ENCODE measurements at places on chromosomes 13 and 19.

DNA sequence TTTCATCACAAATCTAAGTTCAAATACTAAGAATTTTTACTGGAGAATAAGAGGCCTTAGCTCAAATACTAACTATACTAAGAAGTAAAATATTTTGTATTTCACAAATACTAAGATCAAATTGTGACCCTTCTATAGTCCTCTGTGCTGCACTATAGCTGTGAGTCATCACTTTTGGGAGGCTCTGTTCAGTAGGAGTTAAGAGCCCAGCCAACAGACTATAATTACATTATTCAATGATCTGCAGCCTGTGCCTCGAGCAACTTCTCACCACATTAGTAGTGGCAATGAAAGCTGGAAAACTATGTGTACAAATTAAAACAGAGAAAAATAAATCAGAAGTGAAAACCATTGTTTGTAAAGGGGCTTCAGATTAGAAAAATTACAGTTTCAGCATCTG lies 147.3 kb upstream of the GPC6 start:
- DNase-seq: no peak

GRCh38 chr13:108960006-108960405 lies 330.6 kb downstream of the MYO16 start:
- no peak for DNase-seq

GRCh38 chr13:34857558-34858325 lies 84.3 kb upstream of the NBEA start:
- no peak for DNase-seq

DNA sequence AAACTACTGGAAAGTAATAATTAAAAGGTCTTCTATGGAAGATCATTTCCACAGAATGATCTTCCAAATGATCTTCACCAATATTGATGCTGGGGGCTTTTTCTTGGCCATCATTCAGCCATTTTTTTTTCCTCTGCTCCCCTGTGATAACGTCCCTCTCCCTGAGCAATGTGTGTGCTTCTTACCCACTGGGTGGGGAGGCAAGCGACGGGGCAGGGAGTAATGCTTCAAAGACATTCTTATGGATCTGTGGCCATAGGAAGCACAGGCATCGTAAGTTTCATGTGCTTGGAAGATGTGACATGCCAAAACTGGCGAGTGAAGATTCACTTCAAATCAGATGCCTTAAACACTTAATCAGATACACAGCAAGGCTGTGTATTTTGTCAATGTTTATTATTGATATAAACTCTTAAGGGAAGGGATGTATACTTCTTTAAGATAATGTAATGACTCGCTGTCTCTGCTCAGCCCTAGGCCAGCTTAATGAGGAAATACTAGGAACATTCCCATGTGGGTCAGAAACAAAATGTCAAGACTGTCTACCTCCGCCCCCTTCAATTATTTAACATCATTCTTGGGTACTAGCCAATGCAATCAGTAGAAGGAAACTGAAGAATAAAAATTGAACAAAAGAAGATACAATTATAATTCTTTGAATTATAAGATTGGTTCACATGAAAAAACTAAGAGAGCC lies 34.1 kb upstream of the SERPINE3 start:
- no peak for DNase-seq

- no peak for DNase-seq
Observed at GRCh38 chr19:28393574-28394336, 819.2 kb downstream of the UQCRFS1 start.

GRCh38 chr19:35143231-35143715 lies at the start of gene FXYD7:
Gene FXYD7 (plus strand): TSS chr19:35143255. CDS start chr19:35143334, 79 bp downstream.
- DNase-seq: no peak

DNA sequence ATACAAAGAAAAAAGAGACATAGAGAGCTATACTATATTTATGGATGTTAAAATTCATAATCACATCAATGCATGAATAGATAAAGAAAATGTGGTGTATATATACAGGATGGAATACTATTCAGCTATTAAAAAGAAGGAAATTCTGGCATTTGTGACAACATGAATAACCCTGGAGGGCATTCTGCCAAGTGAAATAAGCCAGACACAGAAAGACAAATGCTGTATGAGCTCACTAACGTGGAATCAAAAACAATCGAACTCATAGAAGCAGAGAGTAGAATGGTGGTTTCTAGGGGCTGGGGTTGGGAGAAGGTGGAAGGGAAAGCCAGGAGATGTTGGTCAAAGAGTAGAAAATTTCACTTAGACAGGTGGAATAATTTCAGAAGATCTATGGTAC lies 24.0 kb downstream of the UTP14C start:
- no peak for DNase-seq

GRCh38 chr19:3873151-3873550 lies 4.3 kb upstream of the ZFR2 start:
- DNase-seq: no peak

DNA sequence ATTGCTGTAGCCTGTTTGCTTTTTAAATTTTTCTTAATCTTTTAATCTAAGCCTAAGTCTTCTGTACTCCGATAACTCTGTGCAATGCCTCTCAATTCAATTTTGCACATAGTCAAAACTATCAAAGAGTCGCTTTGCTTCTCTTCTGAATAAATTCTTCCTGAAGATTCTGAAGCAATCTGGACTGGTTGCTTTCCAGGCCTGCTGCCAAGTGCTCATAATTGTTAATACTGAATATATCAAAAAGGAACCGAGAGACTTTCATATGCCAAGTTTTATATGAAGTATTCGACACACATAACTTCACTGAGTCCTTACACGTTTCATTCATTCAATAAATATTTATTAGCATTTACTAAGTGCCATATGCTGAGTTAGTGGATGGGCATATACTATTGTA lies 91.3 kb downstream of the EDNRB start:
- no peak for DNase-seq

DNA sequence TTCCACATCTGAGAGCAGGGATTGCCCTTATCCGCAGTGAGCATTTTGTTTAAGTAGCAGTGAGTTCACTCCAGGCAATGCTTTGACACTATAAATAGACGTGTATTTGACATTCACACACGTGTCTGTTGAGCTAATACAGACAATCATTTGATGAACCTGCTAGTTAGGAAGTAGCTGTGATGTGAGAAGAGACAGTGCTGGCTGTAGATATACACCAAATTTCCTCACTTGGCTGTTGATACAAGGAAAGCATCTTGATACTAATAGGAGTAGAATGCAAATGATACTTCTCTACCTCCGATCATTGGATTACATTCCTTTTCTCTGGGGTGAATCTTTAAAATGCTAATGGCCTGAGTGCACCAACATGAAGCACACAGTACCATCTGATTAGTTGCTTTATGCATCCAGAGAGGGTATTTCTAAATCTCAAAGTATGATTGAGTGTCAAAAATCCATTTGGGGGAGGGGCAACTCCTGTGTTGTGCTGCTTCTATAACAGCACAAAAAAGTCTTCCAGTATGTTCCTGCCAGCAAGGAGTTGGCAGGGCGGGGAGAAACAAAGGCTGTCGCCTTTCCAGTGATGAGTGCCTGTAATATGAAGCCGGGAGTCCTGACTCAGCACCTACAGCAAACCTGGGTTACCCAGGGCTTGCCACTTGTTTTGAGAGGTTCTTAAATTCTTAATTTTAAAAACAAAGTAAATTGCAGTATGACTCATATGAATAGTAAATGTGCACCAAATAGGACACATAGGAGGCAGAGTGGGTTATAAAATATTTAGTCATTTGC lies 7.0 kb downstream of the CUL4A start:
- DNase-seq: no peak

DNA sequence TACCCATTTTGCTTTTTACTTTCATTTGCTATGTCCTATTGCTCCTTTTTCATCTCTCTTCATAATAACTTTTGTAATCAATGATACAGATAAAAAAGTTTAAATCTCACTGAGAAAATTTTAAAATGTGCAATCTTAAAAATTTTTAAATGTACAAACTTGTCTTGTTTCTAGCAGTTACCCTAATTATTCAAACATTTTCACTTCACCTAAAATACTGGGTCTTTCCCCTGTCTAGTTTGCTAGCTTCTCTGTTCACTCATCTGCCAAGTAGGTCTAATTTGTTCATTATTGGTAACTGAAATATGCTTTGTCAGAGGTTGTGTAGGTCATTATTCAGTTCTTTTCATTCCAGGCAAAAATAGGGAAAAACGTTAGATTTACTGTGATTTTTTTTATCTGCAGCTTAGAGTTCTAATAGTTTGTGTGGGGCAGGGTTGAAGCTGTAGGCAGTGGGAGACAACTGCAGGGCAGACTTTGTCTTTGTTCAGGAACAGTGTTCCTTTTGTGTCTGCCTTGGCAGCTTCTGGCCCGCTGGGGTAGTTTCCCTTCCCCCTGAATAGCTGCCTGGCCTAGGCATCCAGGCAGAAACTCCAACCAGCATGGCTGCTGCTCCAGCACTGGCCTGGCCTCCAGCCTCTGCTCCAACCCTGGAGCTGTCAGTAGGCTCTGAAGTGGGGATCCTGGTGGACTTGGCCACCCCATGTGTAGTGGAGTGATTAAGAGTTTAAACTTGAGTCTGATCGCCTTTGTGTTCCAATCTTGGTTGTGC lies 48.5 kb downstream of the WDFY2 start:
- DNase-seq: no peak

- DNase-seq: no peak
Observed at GRCh38 chr13:50912851-50913250, 3.3 kb downstream of the RNASEH2B start.

DNA sequence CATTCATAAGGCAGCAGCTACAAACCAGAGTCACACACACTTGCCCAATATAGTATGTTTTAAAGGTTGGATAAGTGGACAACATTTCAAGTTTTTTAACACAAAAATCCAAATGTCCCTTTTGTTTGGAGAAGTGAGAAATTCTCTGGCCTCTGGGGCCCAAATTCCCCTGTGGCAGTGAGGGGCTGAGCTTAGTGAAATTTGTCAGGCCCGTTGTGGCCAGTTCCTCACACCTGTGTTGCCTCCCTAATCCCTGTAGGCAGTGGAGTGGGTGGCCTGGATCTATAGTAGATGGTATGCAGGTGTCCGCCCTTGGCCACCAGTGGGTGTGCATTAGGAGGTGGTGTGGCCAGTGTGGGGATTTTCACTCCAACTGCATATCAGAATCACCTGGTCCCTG lies 6.7 kb downstream of the WDR62 start:
- DNase-seq: no peak

GRCh38 chr13:111341886-111342285 lies 21.4 kb downstream of the TEX29 start:
- no peak for DNase-seq

DNA sequence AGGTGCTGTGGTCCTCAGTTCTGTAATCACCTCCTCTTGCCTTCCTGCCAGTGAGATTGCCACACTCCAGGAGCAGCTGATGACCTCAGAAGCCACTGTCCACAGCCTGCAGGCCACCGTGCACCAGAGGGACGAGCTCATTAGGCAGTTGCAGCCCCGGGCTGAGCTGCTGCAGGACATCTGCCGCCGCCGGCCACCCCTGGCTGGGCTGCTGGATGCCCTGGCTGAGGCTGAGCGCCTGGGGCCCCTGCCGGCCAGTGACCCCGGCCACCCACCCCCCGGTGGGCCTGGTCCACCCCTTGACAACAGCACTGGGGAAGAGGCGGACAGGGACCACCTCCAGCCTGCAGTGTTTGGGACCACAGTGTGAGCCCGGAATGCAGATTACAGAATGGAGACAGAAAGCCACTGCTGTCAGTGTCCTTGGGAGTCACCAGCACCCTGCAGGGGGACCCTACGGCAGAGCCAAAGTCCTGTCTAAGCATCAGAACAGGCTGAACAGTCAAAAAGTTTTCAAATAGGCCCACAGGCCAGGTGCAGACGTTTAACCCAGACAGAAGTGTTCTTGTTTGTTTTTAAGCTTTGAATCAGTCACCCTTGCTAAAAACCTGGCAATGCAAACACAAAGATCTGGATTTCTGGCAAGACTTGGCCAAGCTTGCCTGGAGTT lies 4.2 kb downstream of the VMAC start:
- DNase-seq: no peak

GRCh38 chr19:54469496-54469934 lies 3.6 kb downstream of the CDC42EP5 start:
- DNase-seq: no peak

GRCh38 chr19:12425888-12426274 lies 14.9 kb downstream of the ZNF443 start:
- DNase-seq: no peak

GRCh38 chr13:109677206-109677605 lies 109.2 kb downstream of the IRS2 start:
- DNase-seq: no peak

- DNase-seq: no peak
Observed at GRCh38 chr13:43316946-43317353, 293.6 kb downstream of the DNAJC15 start.

DNA sequence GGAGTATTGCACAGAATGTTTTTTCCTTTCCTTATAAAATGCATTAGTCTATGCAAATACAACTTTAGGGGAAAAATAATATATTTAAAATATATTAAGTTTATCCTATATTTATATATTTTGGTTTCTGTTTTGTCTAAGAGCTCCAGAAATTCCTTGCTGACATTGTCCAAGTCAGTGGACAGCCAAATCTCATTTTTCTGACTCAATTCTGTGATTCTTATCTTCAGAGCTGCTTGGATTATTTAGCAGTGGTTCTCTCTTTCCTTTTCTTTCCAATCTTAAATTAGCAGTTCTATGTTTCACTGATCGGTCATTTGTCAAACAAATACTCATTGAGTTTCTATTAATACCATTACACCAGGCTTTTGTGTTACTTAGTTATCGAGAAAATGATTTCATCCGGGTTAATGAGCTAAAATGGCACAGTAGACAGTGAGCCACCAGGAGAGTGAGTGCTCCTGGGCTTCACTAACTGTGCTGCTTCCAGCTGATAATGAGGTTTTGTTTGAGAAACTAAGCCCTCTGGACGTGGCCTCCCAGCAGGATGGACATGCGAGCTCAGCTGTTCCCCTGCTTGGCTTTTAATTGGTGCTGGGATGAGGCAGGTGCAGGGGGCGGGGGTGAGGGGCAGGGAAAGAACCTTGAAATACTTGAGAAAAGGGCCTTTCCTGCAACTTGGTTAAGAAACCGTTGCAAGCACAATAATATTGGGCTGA lies 44.0 kb downstream of the ATP11A start:
- no peak for DNase-seq

- no peak for DNase-seq
Observed at GRCh38 chr13:69296130-69296529, 811.5 kb upstream of the ATXN8OS start.

DNA sequence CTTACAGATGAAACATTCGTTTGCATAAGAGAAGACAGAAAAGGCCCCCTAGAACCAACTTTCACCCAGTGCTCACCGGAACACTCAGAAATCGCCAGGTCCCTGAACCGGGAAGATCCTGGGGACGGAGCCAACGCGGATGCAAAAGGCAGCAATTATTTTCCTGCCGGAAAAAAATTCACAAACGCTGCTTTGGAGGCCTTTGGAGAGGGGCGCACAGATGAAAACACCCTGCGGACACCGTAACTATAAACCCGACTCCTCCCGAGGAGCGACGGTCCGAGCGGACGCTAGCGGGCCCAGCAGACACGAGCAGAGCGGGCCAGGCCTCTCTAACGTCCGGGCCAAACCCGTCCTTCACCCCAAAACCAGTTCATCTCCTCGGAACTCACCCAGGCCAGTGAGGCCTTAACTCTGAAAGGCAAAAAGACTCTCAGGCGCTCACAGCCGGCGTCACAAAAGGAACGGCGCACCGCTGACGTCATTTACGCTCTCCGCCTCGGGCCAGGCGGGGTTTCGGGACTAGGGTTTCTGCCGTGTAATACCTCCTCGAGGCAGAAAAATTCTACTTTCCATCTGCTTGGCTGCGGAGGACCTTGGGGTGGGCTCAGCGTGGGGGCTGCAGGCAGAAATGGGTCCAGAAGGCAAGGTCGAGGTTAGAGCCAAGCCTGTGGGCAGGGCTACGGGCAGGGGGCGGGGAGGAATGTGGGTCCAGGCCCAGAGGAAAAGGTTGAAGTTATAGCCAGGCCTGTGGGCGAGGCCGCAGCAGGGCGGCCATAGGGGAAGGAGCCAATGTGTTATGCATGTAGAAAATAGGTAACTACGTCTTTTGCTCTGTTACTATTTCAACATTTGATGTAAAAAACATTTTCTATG lies at the start of gene ZNF426:
TSS of gene ZNF426 (minus strand) at position 463 of the 876 bp plus-strand sequence. CDS start 2,413 bp downstream, outside the sequence.
- DNase-seq: peak; percentile 69
